ENCODE measurements at places on chromosomes 13 and 19.

DNA sequence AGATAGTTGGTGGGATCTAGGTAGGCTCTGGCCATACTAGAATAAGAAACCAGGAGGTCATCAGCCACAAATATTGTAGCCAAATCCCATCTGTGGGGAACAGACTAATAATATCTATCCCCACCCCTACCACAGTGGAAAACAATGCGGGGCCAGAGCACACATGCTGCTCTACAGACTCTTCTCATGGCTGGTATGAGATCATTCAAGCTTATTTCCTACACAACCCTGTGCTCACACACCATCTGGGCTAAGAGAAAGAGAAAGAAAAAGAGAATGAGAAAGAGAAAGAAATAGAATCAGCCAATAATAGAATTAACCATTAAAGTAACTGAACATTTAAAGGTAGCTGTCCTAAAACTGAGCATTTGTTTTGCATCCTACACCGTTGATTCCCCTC, 1268.4 kb upstream of the SPRY2 start:
- no peak for DNase-seq

DNA sequence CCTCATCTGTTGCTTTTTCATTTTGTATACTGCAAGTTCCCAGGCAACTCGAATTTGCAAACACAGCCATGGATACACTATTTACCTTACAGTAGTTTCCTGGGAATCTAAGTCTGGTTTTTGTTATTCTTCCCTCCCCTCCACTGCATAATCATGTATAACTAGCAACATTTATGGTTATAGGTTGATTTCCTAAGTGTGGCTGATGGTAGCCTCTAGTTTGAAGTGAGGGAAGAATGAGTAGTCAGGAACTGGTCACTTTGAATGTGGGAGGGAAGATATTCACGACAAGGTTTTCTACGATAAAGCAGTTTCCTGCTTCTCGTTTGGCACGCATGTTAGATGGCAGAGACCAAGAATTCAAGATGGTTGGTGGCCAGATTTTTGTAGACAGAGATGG, at the start of gene KCNRG:
Gene KCNRG, plus strand, starts transcription at position 187 of the 400 bp plus-strand sequence. Its CDS starts 50 bp downstream, at position 237.
- DNase-seq: peak; percentile 25

DNA sequence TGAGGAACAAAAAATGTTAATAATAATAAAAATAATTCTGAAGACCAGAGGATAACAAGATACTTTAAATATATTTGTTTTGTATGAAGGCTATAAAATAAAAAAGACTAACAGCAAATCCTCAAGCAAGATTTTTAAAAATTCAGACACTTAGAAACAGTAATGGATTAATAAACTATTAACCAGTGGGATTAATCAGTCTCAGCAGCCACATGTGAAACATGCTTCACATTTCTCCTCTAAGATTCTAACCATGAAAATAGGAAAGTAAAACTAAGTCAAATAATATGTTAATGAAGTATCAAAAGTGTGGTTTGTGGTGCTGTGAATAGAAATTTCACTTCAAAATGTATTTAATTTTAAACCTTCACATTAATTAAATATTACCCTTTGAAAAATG, 57.4 kb downstream of the KCNRG start:
- DNase-seq: no peak

DNA sequence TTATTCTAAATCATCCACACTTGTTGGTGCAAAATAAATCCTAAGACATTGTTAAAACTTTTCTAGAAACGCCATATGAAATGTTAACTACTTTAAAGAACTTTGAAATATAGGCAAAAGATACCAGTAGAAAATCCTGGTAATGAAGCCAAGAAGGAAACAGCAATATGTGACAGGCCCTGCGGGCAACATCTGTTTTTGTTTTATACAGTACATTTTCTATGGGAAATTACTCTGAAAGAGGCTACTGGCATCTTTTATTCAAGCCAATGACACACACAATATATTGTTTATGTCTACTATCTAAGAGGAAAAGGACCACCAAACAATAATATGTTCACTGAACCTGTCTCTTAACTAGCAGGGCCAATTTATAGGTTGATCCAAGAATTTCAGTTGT, 829.7 kb downstream of the PCDH17 start:
- DNase-seq: no peak

DNA sequence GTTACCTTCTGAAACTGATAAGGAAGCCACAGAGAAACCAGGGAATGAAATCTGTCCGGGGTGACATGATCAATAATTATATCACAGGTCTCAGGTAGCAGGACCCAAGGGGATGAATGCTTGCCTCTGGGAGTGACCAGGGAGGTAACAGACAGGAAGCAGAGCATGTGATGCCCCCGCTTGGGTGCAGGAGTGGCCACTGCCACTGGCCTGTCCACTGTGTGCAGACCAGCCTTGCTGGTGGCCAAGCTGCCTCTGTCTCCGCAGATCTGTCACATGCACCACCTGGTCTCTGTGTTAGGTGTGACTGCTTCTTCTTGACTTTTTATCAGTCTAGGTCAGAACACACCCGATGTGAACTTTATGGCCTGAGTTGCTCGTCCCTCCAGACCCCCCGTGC, 71.8 kb downstream of the PEPD start:
- DNase-seq: no peak

- DNase-seq: no peak
Measured at GRCh38 chr13:47639738-47640447, 361.2 kb downstream of the SUCLA2 start.

DNA sequence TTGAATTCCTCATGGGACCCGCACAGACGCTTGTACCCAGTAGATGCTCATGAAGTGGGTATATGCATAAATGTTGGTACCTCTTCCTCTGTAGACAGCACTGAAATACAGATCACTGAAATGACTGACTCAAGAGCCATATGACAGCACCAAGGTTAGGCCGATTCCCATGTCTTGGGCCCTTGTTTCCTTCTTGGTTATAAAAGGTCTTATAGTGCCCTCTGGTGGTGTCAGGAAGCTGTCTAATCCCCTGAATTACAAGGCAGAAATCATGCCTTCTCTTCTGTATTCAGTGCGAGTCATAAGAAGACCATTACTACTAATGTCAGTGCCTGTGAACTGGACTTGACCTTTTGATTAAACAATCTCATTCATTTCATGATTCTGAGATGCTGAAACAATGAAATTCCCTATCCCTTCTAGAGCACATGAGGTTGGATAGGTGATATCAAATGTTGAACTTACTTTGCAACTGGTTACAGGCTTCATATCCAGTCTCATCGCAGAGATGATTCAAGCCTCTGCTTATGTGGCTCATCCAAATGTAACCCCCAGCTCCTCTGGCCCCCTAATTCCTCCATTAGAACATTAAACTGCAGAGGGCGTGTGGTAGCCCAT, 59.7 kb downstream of the SPATA13 start:
- peak; percentile 93 for DNase-seq

DNA sequence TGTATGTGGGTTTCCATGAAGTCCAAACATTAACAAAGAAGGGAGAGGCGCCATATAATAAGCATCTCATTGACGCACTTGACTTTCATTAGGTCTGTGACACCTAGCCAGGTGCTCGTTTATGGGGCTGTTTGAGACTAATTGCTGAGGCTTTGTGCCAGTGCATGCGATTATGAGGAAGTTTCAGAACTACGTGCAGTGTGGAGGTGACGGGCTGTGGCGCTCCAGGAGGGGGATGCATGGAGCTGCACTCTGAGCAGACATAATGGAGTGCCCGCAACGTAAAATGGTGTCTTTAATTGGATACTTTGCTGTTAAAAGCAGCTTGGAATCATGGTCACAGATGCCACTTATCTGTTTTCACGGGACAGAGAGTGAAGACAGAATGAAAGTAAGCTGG, 223.2 kb downstream of the FGF9 start:
- DNase-seq: no peak

GRCh38 chr13:113962975-113963374, 10.9 kb downstream of the C13orf46 start:
- no peak for DNase-seq

DNA sequence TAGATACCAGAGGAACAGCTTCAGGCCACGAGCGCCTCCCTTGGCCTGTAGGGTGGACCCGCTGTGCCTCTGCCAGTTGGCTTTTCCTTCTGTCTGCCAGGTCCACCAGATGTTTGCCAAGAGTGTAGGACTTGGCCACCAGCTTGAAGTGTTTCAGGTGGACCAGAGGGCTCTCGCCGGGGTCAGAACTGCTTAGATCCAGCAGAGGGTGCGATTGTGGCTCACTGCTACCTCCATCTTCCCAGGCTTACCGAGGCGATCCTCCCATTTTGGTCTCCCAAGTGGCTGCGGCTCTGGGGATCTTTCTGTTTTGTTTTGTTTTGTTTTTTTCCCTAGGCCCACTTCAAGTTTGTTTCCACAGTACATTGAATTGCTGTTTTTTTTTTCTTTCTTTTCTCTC, 23.0 kb upstream of the ZNF730 start:
- peak; percentile 26 for DNase-seq

DNA sequence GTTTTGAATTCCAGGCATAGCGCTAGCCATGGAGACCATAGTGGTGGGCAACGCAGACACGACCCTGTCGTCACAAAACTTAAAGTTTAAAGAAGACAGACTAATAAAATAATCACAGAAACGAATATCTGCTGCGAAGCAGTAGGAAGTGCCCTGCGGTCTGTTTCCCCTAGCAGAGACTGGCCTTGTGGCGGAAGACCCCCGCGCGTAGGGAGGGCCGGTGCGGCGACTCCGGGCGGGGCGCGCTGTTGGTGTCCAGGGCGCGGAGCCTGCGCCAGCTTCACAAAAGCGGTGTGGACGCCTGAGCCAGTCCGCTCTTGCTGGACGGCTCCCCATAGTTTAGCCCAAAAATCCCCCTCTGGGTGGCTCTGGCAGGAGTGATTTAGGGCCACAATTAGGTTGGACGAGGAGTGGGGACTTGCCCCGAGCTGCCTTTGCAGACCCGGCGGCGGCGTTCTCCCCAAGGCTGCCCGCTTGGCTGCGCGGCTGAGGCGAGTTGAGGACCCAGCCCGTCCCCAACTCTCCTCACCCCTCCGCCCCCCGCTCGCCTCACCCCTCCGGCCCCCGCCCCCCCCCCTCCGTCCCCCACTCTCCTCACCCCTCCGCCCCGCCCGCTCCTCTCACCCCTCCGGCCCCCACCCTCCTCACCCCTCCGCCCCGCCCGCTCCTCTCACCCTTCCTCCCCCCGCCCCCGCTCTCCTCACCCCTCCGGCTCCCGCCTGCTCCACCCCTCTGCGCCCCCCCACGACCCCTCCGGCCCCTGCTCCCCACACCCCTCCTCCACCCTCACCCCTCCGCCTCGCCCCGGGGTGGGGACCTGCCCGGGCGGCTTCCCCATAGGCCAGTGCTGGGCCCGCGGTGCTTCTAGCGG, 14.2 kb upstream of the LATS2 start:
- peak; percentile 76 for DNase-seq

- peak; percentile 65 for DNase-seq
Measured at GRCh38 chr19:40252395-40252794, 25.9 kb upstream of the CCNP start.

DNA sequence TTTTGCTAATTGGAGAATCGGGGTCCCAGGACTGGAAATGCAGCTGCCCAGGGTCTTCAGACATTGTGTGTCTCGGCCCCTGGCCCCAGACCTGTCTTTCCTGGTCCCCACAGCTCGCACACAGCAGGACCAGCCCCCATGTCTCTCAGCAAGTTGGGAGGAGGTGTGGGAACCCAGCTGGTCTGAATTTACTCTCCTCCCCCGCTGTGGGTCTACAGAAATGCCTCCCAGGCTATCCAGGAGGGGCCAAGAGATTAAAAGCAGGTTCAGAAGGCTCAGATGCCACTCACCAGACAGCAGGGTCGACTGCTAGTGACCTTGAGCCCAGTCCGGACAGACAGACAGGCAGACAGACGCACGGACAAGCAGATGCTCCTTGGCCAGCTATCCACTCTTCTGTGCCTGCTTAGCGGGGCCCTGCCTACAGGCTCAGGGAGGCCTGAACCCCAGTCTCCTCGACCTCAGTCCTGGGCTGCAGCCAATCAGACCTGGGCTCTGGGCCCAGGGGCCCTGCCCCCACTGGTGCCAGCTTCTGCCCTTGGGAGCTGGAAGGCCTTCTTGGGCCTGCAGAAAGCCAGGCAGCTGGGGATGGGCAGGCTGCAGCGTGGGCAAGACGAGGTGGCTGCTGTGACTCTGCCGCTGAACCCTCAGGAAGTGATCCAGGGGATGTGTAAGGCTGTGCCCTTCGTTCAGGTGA, at the start of gene DAND5:
Gene DAND5, plus strand, starts transcription at position 285 of the 697 bp plus-strand sequence. Its CDS starts 85 bp downstream, at position 370.
- DNase-seq: peak; percentile 34

Data from GM23338 (cell line).